ENCODE measurements at places on chromosomes 1 and 21.

DNA sequence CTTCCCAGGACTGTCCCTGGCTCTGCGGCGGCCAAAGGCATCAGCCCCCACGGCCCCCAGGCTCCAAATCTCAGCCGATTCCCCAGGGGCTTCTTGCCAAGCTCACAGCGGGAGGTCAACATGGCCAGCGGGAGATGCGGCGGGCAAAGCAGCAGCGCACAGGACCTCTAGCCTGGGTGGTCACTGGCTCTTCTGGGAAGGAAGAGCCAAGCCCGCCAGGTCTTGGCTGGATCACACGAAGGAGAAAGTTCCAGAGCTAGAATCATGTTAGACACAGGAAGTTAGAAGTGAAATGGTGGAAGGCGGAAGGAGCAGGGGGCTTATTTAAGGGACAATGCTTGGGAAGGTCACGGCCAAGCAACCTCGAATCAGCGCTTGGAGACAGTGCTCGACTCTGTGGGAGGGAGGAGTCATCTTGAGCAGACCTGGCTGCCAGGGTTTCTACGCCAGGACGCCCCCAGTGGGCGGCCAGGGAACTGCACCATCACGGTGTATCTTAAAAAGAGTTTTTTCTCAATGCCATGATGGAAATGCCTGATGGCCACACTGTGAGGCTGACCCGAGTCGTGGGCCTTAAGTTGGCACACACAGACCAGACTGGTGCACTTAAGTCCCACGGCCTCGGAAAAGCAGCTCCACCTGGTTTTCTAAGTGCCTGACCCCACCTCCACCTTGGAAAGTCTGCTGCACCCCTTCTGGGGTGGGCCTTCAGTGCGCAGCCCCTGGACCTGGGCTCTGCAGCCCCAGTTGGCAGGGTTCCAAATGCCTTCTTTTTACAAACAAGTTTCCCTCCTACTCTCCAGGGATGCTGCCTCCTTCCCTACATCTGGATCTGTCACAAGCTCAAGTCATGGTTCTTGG lies 29.3 kb downstream of the SLC66A1 start:
- DNase-seq: peak; percentile 80

GRCh38 chr21:30829659-30830058 lies at the start of gene KRTAP7-1:
Gene KRTAP7-1, minus strand, starts transcription at chr21:30829759. Its CDS starts 61 bp downstream, at chr21:30829698.
- DNase-seq: no peak

- DNase-seq: no peak
Measured at GRCh38 chr1:245988393-245989078, 518.5 kb downstream of the SMYD3 start.

GRCh38 chr21:29523646-29524045 lies 224.9 kb downstream of the BACH1 start:
- no peak for DNase-seq

GRCh38 chr1:43206600-43207228 lies 34.6 kb downstream of the CFAP57 start:
- DNase-seq: no peak

DNA sequence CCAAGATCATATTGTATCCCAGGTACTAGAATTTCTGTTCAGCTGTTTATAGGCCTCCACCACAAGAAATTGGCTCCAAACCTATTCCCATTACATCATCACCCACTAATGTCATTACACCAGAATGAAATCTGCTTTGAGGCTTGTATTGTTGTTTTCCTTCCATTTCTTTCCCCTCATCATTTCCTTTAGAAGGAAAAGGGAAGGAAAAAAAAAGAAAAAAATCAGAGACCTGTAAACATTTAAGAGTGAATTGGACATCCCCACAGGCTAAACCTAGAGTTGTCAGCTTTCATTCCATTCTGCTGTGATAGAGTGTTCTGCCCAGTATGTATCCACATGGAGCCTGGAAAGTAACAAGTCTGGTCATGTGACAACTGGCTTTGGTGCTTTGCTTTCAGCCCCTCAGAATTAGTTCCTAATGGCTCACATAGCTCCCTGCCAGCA lies 44.6 kb downstream of the NFYC start:
- DNase-seq: no peak

Data from left colon (tissue), 2 donors.